ENCODE measurements at places on chromosomes 3 and 15.
A peak's percentile ranks its signal among the peaks of the same experiment; 100 is the strongest.

DNA sequence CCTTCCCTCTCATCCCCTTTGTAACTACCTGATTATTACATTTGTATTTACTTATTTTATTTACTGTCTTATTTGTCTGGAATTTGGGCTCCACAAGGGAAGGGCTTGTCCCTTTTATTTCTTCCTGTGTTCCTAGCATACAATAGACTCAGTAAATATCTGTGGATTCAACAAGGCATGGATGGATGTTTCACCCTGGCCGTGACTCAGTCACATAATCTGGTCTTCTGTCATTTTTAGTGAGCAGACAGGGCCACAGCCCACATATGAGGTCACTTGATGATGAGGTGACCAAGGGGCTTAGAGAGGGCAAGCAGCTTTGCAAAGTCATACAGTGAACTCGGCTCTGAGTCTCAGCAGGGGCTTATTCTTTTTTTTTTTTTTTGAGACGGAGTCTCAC is 7.8 kb upstream of the DAG1 start:
- no peak for DNase-seq

DNA sequence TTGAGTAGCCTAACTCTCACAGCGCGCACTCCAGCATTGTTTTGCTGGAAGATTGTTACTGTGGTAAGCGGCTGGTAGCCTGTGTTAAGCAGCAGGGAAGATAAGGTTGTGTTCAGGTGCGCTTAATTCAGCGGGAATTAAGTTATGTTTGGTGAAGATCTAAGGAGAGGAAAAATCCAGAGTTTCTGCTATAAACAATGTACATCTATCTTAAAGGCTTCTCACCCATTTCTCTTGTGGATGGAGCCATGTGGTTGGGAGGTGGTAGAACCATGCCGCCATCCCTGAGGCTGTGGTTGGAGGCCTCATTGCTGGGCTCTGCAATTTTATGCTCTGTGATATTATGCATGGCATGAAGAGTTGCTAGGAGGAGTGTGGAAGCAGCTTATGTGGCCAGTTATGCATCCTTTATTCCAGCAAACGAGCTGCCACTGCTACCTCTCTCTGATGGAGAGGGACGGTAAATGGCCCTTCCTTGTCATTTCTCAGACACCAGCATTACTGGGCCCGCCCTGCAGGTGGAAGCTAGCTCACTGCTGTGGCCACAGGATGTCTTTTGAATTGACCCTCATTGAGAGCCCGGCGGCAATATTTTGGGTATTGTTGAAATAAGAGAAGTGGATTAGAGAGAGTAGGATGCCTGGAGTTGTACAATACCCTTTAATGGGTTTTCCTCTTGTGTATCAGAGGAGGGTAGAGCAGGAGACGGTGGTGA is 1.3 kb downstream of the MINAR1 start:
- no peak for DNase-seq

DNA sequence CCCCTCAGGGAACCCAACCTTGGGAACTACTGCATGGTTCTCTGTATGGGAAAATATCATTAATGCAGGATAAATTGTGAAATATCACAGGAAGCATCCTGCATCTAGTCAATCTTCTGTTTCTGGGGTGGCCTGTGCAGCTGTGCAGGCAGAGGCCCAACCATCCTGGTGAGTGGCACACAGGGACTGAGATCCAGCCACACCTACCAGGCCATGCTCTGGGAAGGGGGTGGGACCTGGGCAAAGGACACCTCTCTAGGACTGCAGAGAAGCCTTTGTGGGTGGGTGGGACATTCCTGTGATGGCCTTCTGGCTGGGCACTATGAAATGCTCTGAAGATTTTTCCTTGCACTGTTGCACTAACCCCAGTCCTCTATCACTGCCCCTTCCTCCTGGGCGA is 26.8 kb downstream of the CCRL2 start:
- DNase-seq: no peak

DNA sequence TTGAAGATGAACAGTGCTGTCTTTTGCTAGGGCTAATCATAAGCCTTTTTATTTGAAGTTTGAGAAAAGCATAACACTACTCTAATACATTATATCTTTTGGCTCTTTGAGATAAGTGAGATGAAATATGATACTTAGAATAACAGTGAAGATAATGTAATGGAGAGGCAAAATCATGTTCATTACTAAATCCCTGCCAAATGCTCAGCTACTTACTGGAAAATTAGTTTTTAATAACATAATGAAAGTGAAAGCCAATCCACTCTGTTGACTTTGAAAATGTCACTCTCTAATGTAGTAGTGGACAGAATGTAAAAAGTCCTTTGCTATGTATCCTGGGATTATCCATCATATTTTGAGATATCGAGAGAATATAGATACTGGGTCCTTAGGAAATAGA is 35.9 kb upstream of the MYH15 start:
- DNase-seq: no peak

- no peak for DNase-seq
Measured at GRCh38 chr3:184129012-184129411, 6.1 kb upstream of the EIF2B5 start.

DNA sequence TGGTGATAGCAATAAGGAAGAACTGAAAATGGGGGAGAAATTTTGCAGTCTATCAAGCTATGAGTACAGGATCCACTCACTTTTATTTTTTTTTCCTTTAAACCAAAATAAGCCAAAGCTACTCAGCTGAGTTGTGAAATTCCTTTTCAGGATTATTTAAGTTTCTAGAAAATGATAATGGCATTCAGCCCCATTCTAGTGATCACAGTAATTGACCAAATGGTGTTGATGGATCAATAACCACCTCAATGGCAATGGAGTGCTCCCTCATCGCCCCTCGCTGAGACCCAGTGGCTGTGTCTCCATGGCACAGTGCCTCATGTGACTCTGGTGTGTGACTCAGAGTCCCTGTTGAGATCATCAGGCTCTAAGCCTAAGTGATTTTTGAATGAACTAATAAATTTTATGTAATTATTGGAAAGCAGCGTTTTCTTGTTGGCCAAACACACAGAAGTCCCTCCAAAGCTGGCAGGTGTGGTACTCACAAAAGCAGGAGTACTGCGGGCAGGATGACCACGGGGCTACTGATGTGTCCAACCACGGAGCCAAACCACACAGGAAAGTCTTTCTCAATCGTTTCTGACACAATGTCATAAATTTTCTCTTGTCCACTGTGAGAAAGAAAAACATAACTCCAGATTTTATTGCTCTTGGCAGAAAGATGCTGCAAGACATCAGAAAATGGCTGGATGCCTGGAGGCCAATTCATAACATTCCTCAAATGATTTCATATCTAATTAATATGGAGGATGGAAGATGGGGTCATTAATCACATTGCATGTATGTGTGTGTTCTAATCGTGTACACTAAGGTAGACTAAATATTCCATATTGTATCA is 14.4 kb upstream of the STARD5 start:
- DNase-seq: no peak

DNA sequence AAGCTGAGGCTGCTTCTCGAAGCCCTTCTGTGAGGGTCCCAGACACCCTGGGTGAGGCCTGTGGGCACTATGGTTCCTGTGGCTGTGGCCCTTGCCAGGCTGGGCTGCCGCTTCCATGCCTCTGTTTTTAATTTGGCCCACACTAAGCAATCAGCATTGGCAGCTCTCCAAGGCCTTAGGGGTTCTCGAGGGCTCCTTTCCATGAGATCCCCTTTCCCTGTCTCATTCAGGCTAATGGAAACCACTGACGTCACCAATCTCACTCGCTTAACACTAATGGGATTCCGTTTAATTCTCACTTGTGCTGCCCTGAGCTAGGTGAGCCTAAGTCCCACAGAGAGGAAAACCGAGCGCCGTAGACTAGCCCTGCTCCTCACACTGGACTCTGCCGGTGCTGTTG is 60.2 kb upstream of the RAB6B start:
- peak; percentile 23 for DNase-seq

DNA sequence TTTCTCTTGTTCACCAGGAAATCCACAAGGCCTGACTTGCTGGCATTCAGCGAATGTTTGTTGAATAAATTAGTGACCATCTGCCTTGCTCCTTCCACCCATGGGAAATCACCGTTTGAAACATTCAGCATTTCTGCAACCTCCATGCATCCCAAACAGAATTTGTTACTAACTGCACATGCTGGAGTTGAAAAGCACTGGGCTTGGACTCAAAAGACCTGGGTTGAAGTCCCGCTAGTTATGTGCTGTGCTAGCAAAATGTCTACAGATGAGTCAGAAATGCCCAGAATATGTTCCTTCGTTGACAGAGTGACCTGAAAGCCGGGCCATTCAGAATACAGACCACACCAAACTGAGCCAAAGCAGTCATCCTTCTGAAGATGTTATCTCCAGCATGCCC is 144.6 kb downstream of the ALDH1A2 start:
- DNase-seq: no peak

DNA sequence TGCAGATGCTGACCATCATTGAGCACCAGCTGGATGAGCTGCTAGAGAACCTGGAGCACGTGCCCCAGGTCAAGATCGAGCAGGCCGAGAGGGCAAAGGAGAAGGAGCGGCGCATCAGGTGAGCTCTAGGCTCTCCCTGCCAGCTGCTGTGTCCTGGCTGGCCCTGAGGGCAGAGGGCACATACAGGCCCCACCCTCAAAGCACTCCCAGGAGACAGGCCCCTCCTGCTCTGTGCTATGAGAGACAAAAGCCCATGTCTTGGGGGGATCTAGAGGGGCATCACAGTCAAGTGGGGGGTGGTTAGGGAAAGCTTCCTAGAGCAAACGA is 39.5 kb downstream of the CFAP100 start:
- no peak for DNase-seq

GRCh38 chr15:98401029-98401428 is 247.3 kb upstream of the IGF1R start:
- DNase-seq: no peak

GRCh38 chr3:45987368-45988291 is 8.0 kb downstream of the FYCO1 start:
- DNase-seq: no peak

- no peak for DNase-seq
Measured at GRCh38 chr15:60721257-60721626, 242.3 kb upstream of the ICE2 start.

DNA sequence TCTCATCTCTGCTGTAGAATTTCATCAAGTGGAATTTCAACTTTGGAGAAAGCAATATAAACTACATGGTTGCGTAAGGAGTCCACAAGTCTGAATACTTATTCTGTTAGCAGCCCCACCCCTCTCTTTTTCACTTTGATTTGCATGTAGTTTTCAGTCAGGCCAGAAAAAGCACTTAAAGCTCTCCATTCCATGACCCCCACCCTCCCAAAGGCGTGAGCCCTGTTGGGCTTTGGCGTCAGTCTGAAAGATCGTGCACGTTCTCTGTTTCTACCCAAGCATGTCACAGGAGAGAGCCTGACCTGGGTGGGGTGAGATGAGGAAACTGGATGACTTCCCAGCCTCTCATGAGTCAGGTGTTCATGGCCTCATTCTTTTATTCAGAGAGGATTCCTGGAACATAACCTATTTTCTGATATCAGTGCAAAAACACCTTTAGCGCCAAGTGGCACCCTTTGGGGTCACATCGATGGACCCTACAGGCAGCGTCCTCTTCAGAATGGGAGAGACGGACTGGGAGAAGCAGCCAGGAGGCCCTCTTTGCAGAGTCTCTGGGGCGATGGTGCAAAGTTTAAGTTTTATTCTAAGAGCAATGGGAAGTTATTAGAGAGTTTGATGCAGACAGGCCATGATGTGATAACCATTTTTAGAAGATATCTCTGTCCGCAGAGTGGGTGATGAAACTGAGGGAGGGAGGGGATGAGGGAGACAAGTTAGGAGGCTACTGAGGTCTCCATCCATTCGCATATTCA is 55.8 kb downstream of the LSM3 start:
- no peak for DNase-seq

DNA sequence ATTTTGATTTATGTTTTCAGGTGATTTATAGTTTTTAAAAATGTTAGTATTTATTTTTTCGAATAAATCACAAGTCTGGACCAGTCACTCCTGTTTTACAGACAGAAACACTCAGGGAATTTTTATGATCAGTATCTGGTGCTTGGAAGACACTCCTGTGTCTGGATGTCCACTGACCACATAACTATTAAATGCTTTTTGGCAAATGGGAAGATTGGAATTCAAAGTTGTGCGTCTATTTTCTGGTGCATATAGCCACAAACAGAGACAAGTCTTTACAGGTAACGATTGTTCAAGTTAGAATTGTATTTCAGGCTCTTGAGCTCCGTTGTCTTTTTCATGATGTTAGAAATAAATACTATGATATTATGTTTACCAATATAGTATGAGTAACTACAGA is 12.2 kb downstream of the CP start:
- no peak for DNase-seq

DNA sequence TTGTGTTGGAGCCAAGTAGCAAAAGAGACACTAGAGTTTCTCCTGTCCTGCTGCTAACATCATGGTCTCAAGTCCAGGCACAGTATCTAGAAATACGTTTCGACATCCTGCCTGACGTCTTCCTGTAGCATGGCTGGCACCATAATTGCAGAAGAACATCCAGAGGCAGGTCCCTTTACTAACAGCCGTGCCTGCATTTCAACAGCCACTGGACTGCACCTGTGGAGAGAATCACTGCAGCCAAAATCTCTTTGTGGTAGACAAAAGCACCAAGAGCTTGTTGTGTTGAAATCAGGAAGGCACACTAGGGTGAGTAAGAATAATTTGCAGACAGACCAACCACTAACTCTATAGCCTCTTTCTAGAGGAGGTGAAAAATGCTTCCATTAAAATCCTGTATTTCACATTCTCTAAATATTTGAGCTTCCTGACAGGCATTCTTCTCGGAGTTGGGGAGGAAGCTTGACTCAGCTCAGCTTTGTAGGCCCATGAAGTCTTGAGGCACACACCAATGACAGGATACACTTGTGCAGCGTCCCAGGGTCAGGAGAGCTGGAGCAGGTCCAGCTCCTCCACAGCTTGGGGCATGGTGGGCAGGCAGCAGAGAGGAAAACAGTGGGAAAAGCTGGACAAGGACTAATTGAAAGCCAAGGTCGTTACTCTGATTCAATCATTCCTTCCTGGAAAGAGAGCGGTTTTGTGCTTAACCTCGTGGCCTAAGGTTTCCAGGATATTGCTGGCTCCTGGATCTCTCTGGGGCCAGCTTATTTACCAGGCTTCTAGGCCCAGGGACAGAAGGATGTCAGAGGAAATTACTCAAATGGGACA is 244.9 kb downstream of the FAM43A start:
- no peak for DNase-seq

DNA sequence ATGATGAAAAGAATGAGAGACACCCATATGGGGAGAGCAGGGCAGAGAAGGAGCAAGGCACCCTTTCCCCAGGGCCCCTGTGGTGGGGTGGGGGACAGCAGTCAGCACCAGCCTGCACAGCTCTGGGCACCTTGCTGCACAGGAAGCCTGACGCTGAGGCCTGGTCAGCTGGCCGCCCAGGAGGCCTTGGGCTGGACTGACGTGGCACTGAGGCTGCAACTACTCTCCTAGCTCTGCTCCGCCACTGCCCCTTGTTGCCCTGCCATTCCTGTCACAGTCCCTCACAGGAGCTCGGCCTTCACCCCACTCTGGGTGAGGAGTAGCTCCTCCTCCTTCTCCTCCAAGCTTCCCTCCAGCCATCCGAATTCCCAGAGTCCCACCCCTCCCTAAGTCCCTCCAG is 99.7 kb downstream of the CPN2 start:
- DNase-seq: no peak

DNA sequence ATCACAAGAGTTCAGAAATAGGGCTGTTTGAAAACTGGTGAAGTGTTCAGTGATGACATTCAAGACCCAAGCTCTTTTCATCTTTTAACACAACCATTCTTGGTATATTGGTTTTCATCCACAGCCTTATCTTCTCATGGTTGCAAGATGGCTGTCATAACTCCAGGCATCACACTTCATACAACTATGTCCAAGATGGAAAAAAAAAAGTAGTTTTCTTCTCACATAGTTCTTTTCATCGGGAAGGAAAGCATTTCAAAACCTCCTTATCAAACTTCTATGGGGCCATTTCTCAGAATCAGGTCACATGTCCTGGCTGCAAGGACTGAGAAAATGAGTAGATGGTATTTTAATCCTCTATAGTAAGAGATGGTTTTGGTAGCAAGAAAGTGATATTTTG is 21.1 kb upstream of the MFSD1 start:
- no peak for DNase-seq
